ENCODE measurements at places on chromosomes 6 and 20.

GRCh38 chr6:47308552-47309290 is 984 bp downstream of the TNFRSF21 start:
- no peak for DNase-seq

DNA sequence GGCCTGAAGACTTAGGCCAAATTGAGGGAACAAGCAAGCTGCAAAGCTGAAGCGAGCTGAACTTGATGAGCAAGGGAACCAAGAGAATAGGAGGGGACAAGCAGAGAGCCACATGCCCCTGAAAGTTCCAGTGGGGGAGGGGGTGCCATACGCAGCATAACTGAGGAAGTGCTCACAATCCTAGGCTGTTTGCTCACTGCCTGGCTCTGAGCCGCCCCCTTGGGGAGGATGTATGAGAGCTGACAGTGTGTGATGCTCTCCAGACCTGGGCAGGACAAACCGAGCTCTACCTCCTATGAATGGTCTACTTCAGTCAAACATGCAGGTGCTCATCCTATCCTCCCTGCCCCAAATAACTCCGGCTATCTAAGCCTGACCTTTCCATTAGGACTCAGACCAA is 52.1 kb downstream of the FAXC start:
- DNase-seq, result no peak

DNA sequence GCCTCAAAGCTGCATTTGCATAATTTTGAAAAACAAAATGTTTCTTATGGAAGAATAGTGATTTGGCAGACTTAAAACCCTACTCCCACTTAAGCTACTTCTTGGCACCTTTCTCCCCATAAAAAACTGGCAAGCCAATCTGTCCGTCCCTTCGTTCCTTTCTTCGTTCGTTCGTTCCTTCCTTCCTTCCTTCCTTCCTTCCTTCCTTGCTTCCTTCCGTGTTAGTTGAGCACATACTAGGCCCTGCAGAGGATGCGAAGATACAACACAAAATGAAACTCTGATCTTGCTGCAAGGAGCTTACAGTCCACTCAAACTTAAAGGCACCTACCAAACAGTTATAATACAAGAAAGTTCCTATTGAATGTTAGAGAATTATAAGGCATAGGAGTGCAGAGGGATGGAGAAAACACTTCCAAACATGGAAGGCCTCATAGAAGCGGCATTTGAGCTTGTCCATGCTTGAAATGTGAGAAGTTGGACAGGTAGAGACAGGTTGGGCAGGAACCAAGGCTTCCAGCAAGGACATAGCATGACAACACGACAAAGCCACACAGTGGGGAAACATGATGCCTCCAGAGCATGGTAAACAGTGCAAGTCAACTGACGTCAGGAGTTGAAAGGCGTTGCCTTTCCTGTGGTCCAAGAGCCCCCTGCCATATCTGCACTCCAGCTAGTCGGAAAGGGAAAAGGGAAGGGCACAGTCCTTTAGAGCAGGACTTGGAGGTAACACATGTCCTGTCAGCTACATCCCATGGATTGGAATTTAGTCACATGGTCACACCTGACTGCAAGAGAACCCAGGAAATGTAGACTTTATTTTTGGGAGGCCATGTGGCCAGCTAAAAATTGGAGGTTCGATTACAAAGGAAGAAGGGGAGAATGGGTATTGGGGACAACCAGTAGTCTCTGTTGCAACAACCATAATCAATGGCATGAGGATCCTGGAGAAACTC is 7.0 kb downstream of the PNPLA1 start:
- DNase-seq, result no peak

DNA sequence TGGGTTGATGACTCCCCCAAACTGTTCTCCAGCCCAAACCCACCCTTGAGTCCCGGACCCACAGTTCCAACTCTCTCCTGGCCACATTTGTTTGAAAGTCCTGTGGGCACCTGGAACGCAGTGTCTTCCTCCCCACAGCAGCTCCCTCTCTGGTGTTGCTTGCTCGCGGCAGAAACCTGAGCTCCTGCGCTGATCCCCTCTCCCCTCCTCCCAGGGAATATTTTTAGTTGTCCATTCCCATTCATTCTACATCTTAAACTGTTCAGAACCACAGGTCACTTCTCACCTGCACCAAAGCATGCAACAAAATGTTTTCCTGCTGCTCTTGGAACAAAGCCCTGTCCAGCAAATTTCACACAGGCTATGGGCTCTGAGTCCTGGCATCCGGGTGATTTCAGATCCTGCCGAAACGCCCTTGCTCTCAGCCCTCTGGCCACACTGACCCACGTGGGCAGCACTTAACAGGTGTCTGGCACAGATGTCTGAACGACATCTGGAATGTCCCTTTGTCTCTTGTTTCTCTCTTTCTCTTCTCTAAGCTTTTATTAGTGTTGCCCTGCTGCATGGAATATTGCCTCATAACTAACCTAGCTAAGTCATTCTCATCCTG is 27.0 kb upstream of the PMEPA1 start:
- no peak for DNase-seq

GRCh38 chr20:17822540-17823408 is 123.0 kb downstream of the BANF2 start:
- DNase-seq, result no peak

- no peak for DNase-seq
Observed at GRCh38 chr20:52219441-52219840, 27.9 kb upstream of the ZFP64 start.

DNA sequence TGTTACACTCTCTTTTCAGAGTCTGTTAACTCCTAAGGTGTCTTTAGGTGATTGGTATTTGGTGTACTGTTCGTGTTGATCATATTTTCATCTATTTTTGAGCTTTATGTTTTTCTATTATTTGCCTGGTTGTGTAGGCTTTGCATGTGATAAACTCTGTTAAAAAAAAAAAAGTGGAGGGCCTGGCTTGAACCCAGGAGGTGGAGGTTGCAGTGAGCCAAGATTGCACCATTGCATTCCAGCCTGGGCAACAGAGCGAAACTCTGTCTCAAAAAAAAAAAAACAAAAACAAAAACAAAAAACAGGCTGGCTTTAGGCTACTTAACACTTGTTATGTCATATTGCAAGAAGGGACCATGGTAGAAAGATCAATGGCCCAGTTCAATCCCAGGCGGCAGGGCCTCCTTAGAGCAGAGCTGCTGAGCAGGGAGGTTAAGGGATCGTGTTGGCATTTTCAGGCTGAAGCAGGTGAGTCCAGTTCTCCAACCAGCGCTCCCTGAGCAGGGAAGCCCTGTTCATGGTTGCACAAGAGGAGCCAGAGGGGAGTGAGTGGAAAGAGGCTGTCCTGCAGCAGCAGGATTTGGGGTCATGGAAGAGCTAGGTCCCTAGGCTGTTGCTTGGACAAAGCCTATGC is 8.5 kb downstream of the PYGB start:
- no peak for DNase-seq

GRCh38 chr6:125699591-125699990 is 49.8 kb upstream of the HEY2 start:
- no peak for DNase-seq

Measured in AG04450 (cell line).